ENCODE measurements at places on chromosomes 6 and 20.

- no peak for DNase-seq
These were observed 16.3 kb downstream of the GATA5 start for GRCh38 chr20:62459488-62459887.

- DNase-seq, result no peak
These were observed 193.1 kb upstream of the SIM1 start for GRCh38 chr6:100657678-100658330.

DNA sequence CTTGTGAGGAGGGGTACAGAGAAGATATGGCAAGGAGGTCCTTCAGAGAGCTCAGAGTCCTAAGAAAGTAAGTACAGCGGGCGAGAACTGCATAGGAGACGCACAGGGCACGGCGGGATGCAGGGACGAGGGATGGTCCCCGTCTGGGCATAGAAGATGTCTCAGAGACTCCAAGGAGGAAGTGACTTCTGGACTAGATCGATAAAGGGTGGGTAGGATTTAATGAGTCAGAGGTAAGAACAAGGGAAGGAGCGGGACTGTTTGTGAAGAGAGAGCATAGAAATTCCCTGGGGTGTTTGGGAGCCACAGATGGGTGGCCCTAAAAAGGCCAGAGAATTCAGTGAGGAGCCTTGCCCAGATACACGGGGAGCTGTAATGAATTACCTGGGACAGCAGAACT lies 69.1 kb downstream of the FAM120B start:
- DNase-seq, result no peak

DNA sequence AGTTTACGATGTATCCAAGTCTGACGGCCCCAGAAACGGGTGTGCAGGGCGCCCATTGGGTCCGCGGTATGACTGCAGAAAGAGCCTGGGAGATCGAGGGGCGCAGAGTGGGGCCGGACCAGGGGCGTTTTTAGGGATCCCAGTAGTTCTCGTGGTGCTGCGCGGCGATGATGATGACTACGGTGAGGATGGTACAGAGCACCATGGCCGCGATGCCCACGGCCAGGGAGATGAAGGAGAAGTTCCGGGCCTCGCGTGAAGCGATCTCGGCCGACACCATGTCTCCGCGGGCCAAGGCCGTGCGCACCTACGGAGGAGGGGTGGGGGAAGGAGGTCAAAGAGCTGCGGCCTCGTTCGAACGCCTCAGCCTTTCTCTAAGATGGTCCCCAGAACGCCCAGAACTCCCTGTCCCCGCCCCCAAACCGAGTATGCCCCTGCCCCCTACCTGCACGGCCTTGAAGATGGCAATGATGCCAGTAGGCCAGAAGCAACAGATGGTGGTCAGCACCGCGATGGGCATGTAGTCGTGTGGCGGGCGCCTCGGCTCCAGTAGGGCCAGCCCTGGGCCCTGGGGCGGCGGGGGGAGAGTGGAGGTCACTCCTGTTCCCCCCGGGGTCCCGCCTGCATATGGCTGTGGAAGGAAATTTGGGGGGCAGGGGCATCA lies 2.5 kb downstream of the PRRT1 start:
- DNase-seq, result no peak

GRCh38 chr20:59438201-59438600 lies 137.8 kb downstream of the EDN3 start:
- no peak for DNase-seq

DNA sequence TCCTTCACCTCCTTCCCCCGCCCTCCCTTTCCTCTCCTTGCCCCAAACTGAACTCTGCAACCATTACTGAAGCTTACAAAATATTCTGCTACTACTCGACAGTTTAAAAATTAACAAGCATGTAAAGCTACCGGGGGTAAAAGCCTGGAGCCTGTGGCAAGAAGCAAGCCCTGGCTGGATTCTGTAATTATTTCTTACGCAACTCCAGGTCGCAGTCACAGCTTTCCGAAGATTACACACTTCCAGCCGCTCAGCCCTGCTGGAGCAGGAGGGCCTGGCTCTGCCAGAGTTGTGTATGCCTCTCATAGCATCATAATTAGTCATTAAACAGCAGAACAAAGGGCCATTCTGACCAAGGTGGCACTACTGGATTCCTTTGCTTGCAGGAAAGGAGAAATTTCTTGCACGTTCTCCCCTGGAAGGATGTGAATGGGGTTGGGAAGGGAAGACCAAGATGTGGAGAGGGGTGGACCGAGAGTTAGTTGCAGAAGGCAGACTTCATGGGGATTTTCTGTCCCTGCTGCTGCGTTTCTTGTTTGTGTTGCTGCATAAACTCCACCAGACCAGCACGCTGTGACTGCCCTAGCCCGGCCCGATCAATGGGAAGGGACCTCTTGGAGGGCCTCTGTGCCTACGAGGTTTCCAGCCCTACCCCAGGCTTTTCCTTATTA lies 23.6 kb downstream of the FOXQ1 start:
- DNase-seq, result no peak

- DNase-seq, result no peak
These were observed 932.1 kb downstream of the EYS start for GRCh38 chr6:64774881-64775280.

- DNase-seq, result no peak
These were observed 303.9 kb downstream of the FOXC1 start for GRCh38 chr6:1913577-1913976.

DNA sequence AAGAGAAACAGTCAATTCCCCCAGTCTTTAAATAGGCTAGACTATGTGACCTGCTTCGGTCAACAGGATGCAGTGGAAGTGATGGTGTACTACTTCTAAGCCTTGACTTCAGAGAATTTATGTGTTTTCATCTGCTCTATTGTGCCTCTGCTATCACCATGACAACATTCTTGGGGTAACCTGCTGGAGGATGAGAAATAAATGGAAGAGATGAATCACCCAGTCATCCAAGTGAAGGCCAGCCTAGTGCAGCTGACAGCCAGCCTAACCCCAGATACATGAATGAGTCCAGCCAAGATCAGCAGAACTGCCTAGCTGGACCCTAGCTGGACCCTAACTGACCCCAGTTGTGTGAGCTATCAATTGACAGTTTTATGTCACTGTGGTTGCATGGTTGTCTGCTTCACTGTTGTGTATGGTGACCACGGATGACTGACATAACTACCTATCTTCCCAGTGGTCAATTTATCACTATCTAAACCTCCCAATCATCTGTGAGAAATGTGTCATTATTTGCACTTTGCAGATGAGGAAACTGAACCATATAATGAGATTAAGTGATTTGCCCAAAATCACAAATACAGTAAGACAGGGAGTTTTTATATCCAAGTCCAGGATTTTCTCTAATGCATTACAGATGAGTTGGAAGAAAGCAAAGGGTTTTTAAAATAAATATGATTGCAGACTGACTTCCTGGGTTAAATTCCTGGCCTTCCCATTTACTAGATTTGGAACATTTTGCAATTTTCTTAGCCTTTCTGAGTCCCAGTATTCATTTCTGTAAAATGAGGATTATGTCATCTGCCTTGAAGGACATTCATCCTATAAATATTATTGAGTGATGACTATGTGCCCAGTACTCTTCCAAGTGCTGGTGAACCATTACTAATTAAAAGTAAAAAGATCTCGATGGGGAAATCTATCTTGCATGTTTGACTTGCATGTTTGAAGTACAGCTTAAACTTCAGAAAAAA lies 136.4 kb upstream of the PLCB4 start:
- no peak for DNase-seq

DNA sequence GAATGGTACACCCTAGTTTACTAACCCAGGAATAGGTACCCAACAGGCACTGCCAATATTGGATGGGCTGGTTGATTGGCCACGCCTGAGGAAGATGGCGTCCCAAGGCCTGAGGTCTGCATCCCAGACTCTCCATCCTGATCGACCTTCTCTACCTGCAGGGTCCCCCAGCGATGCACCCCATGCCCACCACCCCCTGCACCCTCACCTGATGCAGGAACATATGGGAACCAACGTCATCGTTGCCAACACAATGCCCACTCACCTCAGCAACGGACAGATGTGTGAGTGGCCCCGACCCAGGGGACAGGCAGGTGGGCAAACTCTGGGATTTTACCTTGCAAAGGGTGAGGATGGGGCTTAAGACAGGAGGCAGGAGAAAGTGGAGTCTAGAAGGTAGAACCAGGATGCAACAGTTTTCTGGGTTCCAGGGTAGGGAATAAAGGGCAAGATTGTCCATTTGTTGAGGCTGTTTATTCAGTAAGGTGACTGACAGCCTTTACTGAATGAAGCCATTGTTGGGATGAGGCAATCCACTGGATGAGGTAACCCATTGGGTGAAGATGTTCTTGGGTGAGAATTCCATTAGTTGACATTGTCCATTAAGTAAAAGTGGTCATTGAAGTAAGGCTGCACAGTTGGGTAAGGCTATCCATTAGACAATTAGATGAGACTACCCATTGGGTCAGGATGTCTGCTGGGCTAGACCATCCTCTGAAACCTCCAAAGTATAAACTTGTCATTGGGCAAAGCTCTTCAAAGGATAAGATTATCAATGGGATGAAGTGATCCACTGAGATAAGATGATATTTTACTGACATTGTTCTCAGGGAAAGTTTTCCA lies 47.3 kb upstream of the TTPAL start:
- no peak for DNase-seq
